ENCODE measurements at places on chromosomes 2 and 18. TPM values are rescaled to one million over a fixed set of nuclear protein-coding genes. Genes with fewer than 3 reads are reported as not detected.

Gene REG3A
- 0.31 TPM for total RNA-seq

Gene UPP2
- total RNA-seq, result not detected

Gene POTEI
- total RNA-seq, result 3.7 TPM

Gene CD8B2
- not detected for total RNA-seq

Gene MYL12A
- 308 TPM for total RNA-seq

Gene HIBCH
- 28.3 TPM for total RNA-seq

Gene CCDC148
- 0.64 TPM for total RNA-seq

Gene CHRNG
- total RNA-seq, result not detected

Gene EGR4
- not detected for total RNA-seq

GRCh38 chr2:136359121-136359965 is 241.4 kb upstream of the CXCR4 start:
- H3K27me3 ChIP-seq, result peaks cover 9% of the 10 kb centered on the region
- no peaks in the 10 kb centered on the region for H3K36me3 ChIP-seq
- no peaks in the 10 kb centered on the region for H3K4me1 ChIP-seq
- H3K4me3 ChIP-seq, result no peak overlapping the region
- H3K27ac ChIP-seq, result no peak overlapping the region

DNA sequence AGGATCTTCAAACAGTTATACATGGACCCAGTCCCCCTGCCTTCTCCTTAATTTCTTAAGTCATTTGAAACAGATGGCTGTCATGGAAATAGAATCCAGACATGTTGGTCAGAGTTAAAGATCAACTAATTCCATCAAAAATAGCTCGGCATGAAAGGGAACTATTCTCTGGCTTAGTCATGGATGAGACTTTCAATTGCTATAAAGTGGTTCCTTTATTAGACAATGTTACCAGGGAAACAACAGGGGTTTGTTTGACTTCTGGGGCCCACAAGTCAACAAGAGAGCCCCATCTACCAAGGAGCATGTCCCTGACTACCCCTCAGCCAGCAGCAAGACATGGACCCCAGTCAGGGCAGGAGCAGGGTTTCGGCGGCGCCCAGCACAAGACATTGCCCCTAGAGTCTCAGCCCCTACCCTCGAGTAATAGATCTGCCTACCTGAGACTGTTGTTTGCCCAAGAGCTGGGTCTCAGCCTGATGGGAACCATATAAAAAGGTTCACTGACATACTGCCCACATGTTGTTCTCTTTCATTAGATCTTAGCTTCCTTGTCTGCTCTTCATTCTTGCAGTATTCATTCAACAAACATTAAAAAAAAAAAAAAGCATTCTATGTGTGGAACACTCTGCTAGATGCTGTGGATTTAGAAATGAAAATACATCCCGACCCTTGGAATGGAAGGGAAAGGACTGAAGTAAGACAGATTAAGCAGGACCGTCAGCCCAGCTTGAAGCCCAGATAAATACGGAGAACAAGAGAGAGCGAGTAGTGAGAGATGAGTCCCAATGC is 4.6 kb downstream of the TTR start:
- no peaks in the 10 kb centered on the region for H3K4me1 ChIP-seq
- H3K27me3 ChIP-seq, result peaks cover 5% of the 10 kb centered on the region
- no peak overlapping the region for H3K27ac ChIP-seq
- DNase-seq, result no peak

DNA sequence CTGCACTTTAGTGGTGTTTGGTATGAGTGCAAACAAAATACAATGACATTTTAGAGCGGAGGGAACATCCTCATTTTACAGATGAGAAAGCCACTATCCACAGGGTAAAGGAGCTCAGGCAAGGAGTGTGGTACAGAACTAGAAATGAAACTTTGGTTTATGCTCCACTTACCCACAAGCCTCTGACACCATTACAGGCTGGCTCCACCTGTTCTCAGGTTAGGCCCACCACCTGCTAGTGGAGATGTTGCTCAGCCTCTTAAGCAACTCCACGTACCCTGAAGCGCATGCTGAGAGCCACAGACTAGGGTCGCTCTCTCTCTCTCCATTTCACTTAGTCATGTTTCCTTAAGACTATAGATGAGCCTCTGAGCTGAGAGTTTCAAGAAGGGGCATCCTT is 130.0 kb downstream of the MBD2 start:
- H3K27ac ChIP-seq, result no peak overlapping the region
- no peaks in the 10 kb centered on the region for H3K27me3 ChIP-seq
- no peaks in the 10 kb centered on the region for H3K4me1 ChIP-seq
- H3K4me3 ChIP-seq, result no peak overlapping the region
- no peak for DNase-seq

DNA sequence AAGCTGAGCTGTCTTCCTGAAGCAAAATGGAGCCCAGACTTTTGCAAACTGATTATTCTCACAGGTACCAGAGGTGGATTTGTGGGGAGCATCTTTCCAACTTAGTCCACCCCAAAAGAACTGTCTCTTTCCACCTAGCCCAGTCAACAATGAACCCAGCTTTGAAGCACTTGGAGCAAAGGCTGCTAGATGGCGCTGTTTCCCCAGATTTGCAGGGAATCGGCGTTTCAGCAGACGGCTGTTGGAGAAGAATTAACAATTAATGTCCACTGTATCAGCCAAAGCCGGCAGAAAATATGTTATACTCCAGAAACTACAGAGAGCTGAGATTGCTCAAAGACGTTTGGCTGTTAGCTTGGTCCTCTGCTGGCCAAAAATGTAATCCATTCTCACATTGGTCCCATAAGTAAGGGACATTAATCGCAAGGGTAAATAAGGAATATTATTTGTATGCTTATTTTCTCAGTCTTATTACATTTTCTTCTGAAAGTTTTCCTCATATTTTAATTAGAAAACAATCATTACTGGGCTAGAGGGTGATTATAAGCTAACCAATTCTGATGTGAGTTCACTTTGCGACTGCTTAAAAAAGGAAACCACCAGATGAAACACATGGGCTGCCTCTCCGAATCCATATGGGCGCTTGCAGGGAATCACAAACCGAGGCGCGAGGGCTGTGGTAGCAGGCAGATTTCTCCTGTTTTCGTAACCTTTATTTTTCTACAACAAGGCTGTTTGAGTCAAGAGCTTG is 423.8 kb upstream of the MEX3C start:
- no peaks in the 10 kb centered on the region for H3K36me3 ChIP-seq
- DNase-seq, result peak; percentile 30
- H3K27me3 ChIP-seq, result no peaks in the 10 kb centered on the region
- no peaks in the 10 kb centered on the region for H3K4me1 ChIP-seq
- no peak overlapping the region for H3K27ac ChIP-seq

- H3K27ac ChIP-seq, result no peak overlapping the region
- H3K4me3 ChIP-seq, result no peak overlapping the region
- no peak for DNase-seq
- H3K27me3 ChIP-seq, result no peaks in the 10 kb centered on the region
- H3K4me1 ChIP-seq, result no peaks in the 10 kb centered on the region
These were observed 73.4 kb downstream of the PLEKHM3 start for GRCh38 chr2:207951734-207952470.

DNA sequence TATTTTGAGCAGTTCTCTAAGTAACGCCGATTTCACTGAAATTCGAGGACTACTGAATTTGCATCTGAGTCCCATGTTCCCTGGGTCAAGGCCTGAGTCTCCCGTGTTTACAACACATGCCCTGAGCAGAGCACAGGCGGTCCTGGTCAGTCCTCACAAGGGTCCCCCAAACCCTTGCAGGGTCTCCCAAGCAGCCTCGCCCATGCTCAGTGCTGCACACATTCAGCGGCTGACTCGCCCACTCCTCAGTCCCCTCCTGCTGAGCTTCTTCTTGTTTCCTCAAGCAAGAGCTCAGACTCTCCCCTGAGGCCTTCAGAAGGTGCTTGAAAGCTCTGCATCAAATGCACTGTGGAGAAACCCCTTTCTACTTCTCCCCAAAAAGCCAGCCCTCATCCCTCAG is 114.6 kb downstream of the INHBB start:
- no peak for DNase-seq
- no peaks in the 10 kb centered on the region for H3K4me1 ChIP-seq
- H3K27me3 ChIP-seq, result peaks cover 8% of the 10 kb centered on the region
- H3K36me3 ChIP-seq, result no peaks in the 10 kb centered on the region
- H3K4me3 ChIP-seq, result no peak overlapping the region

DNA sequence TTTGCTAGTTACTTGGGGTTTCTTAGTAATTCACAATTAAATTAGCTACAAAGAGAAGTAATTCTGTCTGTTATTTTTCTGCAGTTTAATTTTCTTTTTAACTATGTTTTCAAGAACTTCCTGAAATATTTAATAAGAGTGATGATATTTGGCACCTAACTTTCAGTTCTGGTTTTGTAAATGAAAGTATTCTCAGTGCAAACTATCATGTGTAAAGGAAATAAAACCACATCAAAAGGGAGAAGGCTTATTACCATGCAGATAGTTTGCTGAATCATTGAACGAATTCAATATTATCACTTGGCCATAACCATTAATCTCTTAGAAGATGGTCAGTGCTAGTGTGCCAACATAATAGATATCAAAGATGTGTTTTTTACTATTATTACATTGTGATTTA is 29.2 kb downstream of the DYTN start:
- no peak overlapping the region for H3K4me3 ChIP-seq
- H3K27me3 ChIP-seq, result no peaks in the 10 kb centered on the region
- H3K27ac ChIP-seq, result no peak overlapping the region

DNA sequence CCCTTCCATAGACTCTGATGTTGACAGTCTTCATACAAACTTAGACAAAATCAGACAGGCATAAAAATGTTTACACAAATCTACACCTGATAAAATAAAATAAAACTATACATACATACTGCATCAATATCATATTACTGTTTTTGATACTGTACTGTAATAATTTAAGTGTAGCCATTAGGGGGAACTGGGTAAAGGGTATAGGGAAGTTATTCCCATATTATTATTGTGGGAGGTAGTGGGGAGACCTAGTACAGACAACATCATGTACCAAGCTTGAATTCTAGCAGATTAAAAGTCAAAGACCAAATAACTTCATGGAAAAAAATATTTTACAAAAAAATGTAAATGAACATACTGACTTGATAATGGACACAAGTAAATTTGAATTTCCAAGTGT is 43.3 kb downstream of the PUM2 start:
- no peak overlapping the region for H3K4me3 ChIP-seq
- no peaks in the 10 kb centered on the region for H3K4me1 ChIP-seq
- no peaks in the 10 kb centered on the region for H3K27me3 ChIP-seq
- no peak overlapping the region for H3K27ac ChIP-seq
- DNase-seq, result no peak
- peaks cover 96% of the 10 kb centered on the region for H3K36me3 ChIP-seq

GRCh38 chr2:73979686-73980085 is 5.0 kb upstream of the TET3 start:
- no peak for DNase-seq
- no peak overlapping the region for H3K27ac ChIP-seq
- no peaks in the 10 kb centered on the region for H3K27me3 ChIP-seq
- H3K4me3 ChIP-seq, result no peak overlapping the region
- H3K36me3 ChIP-seq, result no peaks in the 10 kb centered on the region

DNA sequence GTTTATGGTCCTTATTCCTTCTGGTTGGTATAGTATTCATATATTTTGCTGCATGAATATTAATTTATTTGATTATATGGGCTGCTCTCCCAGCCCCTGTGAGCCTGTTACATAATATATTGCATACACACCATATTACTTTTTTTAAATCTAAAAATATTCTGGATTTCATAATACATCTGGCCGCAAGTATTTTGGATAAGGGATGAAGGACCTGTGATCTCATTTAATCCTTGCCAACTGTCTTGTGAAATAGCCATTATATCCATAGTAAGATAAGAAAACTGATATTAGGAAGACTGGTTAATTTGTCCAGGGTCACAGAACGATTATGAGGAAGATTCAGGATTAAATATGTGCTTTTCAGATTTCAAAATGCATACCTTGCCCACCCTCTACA is 433.6 kb downstream of the LPIN1 start:
- no peak overlapping the region for H3K4me3 ChIP-seq
- H3K27me3 ChIP-seq, result no peaks in the 10 kb centered on the region
- no peaks in the 10 kb centered on the region for H3K36me3 ChIP-seq
- H3K27ac ChIP-seq, result no peak overlapping the region
- DNase-seq, result no peak

- peaks cover 29% of the 10 kb centered on the region for H3K36me3 ChIP-seq
- DNase-seq, result peak; percentile 62
- H3K4me1 ChIP-seq, result peaks cover 21% of the 10 kb centered on the region
- H3K27me3 ChIP-seq, result no peaks in the 10 kb centered on the region
- peak overlapping the region; percentile 84 for H3K4me3 ChIP-seq
- peak overlapping the region; percentile 95 for H3K27ac ChIP-seq
These were observed 891 bp downstream of the CAB39 start for GRCh38 chr2:230713331-230714135.

GRCh38 chr2:10347562-10347948 is 44.9 kb downstream of the HPCAL1 start:
- no peaks in the 10 kb centered on the region for H3K27me3 ChIP-seq
- no peaks in the 10 kb centered on the region for H3K36me3 ChIP-seq
- H3K27ac ChIP-seq, result no peak overlapping the region
- H3K4me1 ChIP-seq, result peaks cover 45% of the 10 kb centered on the region
- no peak for DNase-seq

DNA sequence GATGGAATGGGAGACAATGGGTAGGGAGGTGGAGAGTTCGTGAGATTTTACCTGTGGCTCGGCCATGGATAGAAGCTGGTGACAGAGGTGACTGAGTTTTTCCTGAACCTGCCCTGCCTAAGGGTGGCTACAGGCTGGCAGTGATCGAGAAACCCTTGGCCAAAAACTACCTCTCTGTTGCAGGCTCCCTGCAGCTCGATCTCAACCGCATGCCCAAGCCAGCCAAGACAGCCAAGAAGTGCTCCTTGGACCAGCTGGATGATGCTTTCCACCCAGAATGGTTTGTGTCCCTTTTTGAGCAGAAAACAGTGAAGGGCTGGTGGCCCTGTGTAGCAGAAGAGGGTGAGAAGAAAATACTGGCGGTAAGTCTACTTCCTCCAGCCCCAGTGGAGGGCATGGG is 225.5 kb downstream of the DYSF start:
- no peaks in the 10 kb centered on the region for H3K4me1 ChIP-seq
- no peak overlapping the region for H3K4me3 ChIP-seq
- DNase-seq, result no peak
- no peaks in the 10 kb centered on the region for H3K36me3 ChIP-seq
- no peak overlapping the region for H3K27ac ChIP-seq
- H3K27me3 ChIP-seq, result no peaks in the 10 kb centered on the region

- H3K36me3 ChIP-seq, result no peaks in the 10 kb centered on the region
- DNase-seq, result no peak
- no peak overlapping the region for H3K4me3 ChIP-seq
- no peaks in the 10 kb centered on the region for H3K27me3 ChIP-seq
These were observed 35.6 kb upstream of the ZNF397 start for GRCh38 chr18:35205199-35205712.

DNA sequence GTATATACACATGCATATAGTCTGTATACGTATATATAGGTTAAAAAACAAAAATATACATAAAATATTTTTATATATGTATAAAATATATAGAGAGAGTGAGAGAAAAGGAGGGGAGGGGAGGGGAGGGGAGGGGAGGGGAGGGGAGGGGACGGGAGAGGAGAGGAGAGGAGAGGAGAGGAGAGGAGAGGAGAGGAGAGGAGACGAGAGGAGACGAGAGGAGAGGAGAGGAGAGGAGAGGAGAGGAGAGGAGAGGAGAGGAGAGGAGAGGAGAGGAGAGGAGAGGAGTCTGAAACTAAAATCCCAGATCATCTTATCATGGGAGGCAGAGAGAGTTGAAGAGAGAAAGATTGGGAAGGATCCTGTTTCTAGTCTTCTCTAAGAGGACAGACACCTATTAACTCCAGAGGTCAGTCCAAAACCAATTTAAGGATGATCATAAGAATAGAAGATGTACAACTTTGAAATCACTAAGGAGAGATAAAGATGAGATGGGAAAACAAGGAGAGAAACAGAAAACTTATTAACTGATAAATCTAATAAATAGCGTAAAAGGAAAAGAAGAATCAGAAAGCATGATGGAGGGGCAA is 195.4 kb downstream of the SRBD1 start:
- no peaks in the 10 kb centered on the region for H3K4me1 ChIP-seq
- no peak overlapping the region for H3K4me3 ChIP-seq
- no peak overlapping the region for H3K27ac ChIP-seq
- H3K36me3 ChIP-seq, result peaks cover 35% of the 10 kb centered on the region
- DNase-seq, result no peak

All from K562 (cell line).